ENCODE measurements at places on chromosomes 2 and 18.

GRCh38 chr2:188534875-188535274, 243.2 kb downstream of the GULP1 start:
- no peak for DNase-seq

GRCh38 chr2:236963631-236964182, 122.0 kb upstream of the COPS8 start:
- no peak for DNase-seq

- no peak for DNase-seq
These were observed 26.5 kb downstream of the ACVR1 start for GRCh38 chr2:157849591-157849990.

- DNase-seq, result no peak
These were observed 666.1 kb upstream of the PKDCC start for GRCh38 chr2:41381701-41382100.

DNA sequence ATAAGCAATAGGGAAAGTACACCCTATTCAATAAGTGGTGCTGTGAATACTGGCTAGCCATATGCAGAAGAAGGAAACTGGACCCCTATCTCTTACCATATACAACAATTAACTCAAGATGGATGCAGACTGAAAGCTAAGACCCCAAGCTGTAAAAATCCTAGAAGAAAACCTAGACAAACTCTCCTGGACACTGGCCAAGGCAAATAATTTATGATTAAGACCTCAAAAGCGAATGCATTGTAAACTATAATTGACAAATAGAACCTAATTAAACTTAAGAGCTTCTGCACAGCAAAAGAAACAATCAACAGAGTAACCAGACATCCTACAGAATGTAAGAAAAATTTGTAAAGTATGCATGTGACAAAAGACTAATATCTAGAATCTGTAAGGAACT, 41.1 kb upstream of the ASXL3 start:
- DNase-seq, result no peak

DNA sequence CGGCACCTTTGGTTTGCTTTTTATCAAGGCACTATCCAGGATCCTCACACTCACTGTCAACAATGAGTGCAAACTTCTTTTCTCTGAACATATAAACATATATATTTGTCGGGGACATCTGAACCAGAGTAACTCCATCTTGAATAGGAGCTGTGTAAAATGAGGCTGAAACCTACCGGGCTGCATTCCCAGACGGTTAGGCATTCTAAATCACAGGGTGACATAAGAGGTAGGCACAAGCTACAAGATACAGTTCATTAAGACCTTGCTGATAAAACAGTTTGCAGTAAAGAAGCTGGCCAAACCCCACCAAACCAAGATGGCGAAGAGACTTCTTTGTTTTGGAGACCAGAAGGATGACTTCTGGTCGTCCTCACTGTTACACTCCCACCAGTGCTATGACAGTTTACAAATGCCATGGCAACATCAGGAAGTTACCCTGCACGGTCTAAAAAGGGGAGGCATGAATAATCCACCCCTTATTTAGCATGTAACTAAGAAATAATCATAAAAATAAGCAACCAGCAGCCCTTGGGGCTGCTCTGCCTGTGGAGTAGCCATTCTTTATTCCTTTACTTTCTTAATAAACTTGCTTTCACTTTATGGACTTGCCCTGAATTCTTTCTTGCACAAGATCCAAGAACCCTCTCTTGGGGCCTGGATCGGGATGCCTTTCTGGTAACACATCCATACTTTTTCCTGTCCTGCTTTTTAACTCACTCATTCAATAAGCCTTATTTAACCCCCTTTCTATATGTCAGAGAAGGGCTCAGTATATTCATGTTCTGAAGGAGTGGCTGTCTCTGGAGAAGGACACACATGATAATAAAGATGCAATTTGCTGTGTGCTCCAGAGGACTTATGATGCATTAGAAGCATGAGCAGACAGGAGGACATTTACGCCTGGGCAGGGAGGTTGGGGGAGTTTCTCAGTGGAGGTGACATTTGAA, 65.4 kb downstream of the TACR1 start:
- DNase-seq, result no peak

DNA sequence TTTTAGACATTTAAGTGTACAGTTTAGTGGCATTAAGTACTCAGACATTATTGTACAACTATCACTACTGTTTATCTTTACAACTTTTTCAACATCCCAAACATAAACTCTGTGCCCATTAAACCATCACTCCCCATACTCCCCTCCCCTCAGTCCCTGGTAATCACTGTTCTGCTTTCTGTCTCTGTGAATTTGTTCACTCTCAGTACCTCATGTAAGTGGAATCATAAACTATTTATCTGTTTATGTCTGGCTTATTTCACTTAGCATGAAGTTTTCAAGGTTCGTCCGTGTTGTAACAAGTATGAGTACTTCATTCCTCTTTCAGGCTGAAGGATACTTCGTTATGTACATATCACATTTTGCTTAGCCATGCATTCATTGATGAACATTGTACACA, 9.8 kb upstream of the RUFY4 start:
- DNase-seq, result no peak

DNA sequence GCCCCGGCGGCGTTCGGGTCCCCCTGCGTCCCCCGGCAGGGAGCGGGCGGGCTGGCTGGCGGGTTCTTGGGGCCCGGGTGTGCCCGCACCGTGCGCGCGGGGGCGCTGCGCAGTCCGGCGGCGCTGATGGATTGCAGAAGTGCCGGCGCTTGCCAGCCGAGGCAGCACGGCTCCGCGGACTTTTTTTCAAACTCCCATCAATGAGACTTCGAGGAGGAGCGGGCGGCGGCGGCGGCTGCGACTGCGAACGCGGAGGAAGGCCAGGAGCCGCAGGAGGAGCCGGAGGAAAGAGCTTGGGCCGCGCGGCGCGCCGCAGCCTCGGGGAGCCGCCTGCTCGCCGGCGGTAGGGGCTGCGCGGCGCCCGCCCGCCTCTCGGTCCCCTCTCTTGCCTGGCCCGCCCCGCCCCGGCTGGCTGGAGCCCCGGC, at the start of gene GLI2:
GLI2 (plus strand) TSS at position 123 of the 425 bp plus-strand sequence. CDS start 61,453 bp downstream, outside the sequence.
- DNase-seq, result peak; percentile 69

- DNase-seq, result peak; percentile 7
These were observed 305.9 kb upstream of the TMEFF2 start for GRCh38 chr2:192500550-192501200.

- DNase-seq, result peak; percentile 44
These were observed 32.5 kb upstream of the NT5DC4 start for GRCh38 chr2:112688086-112688880.

DNA sequence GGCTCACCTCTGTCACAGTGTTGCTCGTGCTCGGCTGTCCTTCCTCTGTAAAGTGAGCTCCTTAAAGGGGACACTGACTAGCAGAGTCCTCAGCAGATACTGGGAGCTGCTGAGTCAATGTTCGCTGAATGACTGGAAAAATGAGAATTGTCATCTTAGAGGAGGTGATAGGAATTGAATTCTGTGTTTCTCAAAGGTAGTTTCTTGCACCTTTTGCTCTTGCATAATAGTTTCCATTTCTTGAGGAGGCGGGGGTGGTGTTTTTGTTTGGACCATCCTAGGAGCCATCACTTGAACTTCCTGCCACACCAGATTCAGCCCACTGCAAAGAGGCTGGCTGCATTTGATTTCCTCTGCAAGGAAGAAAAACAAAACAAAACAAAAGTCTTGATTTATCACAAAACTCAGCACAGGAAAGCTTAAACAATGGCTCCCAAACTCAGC, 11.4 kb upstream of the RFX8 start:
- DNase-seq, result no peak

DNA sequence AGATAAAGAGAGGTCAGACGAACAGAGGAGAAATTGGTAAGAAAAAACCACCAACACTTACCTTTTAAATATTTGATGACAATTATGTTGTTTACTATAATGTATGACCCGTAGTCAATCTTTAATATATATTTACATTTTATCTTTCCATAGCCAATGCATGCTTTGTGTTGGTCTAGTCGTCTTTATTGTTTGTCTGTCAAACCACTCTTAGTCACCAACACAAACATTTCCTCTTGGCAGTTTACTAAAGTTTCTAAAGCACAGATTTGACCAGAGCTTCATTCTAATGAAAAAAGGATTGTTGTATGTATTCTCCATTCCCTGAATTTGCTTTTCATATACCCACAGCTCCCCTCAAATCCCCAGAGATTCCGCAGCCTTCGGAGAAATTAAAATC, 784.7 kb upstream of the PIK3C3 start:
- DNase-seq, result no peak

Measured in H54 (cell line).